ENCODE measurements at places on chromosomes 7 and 10. TPM values are rescaled to one million over a fixed set of nuclear protein-coding genes. Genes with fewer than 3 reads are reported as not detected.

DNA sequence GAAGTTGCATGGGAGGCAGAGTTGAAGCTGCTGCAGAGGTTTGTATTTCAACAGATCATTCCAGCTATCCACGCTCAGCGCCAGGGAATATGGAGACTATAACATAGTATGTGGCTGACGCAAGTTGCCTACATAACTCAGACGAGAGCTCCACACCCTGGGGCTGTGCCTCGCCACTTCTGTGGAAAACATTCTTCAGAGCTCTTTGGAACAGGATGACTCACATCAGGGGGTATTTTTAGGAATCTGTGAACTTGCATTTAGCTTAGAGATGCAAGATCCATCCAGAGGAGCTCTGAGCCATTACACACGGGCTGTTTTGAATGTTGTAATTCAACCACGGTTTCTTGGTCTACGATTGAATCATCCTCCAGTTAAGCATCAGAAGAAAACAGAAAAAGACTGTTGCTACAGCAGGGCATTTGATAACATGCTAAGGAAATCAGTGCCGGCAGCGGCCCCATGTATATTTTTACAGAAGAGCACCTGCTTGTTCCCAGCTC lies 481.5 kb upstream of the AKR1E2 start:
- H3K27ac ChIP-seq = peak overlapping the region; percentile 6
- peaks cover 15% of the 10 kb centered on the region for H3K4me1 ChIP-seq
- DNase-seq = no peak
- no peaks in the 10 kb centered on the region for H3K36me3 ChIP-seq
- H3K27me3 ChIP-seq = peaks cover 4% of the 10 kb centered on the region

PTPN20 gene
- total RNA-seq = not detected

DNA sequence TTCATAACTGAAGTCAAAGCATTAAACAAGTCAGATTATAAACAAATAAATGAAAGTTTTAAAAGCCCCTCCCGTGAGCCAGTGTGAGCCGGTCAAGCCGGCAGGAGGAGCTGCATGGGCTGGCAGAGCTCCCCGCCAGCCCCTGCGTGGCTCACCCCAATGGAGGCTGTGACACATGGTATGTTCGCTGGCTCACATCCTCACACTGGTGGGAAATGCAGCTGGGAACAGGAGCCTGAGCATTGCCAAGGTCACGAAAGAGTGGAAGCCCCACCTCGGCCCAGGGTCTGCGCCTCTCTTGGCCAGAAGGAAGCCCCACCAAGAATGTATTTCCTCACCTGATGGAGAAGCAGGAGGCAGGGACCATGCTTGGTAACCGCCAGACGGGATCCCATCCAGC lies 261.7 kb upstream of the TCERG1L start:
- H3K4me3 ChIP-seq = no peak overlapping the region
- no peaks in the 10 kb centered on the region for H3K27me3 ChIP-seq
- H3K4me1 ChIP-seq = no peaks in the 10 kb centered on the region
- H3K36me3 ChIP-seq = no peaks in the 10 kb centered on the region

DNA sequence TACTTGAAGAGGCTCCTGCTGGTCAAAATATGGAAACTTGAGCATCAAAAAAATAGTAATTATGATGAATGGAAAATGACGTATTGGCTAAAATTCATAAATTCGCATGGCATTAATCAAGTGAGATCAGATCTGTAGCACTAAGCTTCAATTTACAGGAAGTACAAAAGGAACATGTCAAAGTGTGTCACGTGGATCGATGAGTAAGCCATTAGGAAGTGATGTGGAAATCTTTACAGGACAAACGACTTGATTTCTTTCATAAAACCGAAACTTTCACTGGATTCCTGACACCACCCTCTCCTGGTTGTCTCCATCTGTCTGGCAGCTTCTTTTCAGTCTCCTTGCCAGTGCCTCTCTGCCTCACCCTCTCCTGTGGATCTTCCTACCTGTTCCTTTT lies 25.8 kb downstream of the AKR1C8 start:
- H3K4me1 ChIP-seq = no peaks in the 10 kb centered on the region
- no peak overlapping the region for H3K4me3 ChIP-seq
- H3K27me3 ChIP-seq = peaks cover 2% of the 10 kb centered on the region
- H3K36me3 ChIP-seq = no peaks in the 10 kb centered on the region

DNA sequence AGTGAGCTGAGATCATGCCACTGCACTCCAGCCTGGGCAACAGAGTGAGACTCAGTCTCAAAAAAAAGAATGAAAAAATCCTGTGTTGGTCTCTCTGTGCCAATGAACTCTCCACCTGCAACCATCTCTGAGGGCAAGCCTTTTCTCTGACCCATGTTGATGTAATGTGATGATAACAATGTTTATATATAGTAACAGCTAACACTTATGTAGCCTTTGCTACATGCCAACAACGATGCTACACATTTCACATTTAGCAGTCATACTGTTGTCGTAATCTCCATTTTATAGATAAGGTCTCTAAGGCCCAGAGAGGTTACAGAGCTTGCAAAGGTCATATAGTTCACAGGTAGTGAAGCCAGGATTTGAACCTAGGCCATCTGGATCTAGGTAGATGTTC lies 11.5 kb downstream of the COX15 start:
- no peak overlapping the region for H3K27ac ChIP-seq
- no peak overlapping the region for H3K4me3 ChIP-seq
- DNase-seq = no peak

- H3K27ac ChIP-seq = no peak overlapping the region
- H3K27me3 ChIP-seq = peaks cover 11% of the 10 kb centered on the region
- no peaks in the 10 kb centered on the region for H3K36me3 ChIP-seq
- peaks cover 6% of the 10 kb centered on the region for H3K4me1 ChIP-seq
- DNase-seq = no peak
Observed at GRCh38 chr10:84012831-84013458, 126.4 kb upstream of the GHITM start.

- H3K4me1 ChIP-seq = peaks cover 38% of the 10 kb centered on the region
- H3K4me3 ChIP-seq = no peak overlapping the region
- no peak for DNase-seq
- H3K36me3 ChIP-seq = no peaks in the 10 kb centered on the region
Observed at GRCh38 chr10:24446739-24447138, 237.8 kb downstream of the KIAA1217 start.

DNA sequence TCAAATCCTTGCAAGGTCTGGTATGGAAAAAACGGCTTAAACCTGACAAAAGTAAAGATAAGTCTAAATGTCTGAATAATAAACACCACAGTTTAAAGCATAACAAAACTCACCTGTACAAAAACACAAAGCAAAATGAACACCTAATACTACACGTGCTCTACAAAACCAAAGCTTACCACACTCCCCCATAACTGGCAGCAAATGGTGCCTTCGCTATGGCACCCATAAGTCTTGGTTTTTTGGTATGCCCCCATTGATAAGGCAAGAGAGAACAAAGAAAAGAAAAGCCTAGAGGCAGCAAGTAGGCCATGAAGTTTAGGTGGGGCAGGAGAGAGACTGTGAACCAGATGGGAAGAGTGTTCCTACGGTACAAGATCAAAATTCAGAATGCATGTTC lies 34.2 kb downstream of the PDZD8 start:
- no peaks in the 10 kb centered on the region for H3K27me3 ChIP-seq
- H3K4me1 ChIP-seq = peaks cover 30% of the 10 kb centered on the region
- peak overlapping the region; percentile 31 for H3K27ac ChIP-seq
- peaks cover 8% of the 10 kb centered on the region for H3K36me3 ChIP-seq
- H3K4me3 ChIP-seq = no peak overlapping the region
- no peak for DNase-seq

DNA sequence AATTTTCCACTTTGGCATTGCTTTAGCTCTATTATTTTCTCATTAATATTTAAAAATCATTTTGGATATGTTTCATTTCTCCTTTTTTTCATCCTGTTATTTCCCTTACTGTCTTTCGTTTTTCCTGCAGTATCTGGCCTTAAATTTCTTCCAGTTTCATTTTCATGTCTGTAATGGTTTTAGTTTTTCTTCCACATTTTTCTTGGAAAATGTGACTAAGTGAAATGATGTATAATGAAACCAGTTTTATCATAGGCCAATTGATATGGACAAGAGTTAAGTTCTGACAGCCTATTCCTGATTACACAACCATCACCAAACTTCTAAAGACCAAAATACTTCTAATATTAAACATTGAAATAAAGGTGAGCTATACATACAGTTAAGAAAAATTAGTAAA lies 158.5 kb downstream of the LHFPL3 start:
- no peak overlapping the region for H3K27ac ChIP-seq
- peaks cover 3% of the 10 kb centered on the region for H3K27me3 ChIP-seq
- no peaks in the 10 kb centered on the region for H3K4me1 ChIP-seq
- no peaks in the 10 kb centered on the region for H3K36me3 ChIP-seq
- no peak for DNase-seq
- no peak overlapping the region for H3K4me3 ChIP-seq

DNA sequence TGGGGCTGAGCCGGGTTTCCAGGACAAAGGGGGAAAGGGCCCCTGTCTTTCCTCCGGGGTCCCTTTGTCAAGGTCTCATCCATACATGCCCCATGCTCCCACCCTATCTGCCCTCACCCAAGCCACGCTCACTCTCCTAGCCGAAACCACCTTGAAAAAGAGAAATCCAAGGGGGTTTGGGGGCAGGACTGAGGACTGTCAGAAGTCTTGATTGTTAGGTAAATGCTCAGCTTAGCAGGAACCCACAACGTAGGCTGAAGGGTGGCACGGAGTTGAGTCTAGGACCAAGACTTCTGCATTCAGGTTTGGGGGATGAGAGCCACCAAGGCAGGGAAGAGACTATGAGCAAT lies 719 bp upstream of the PGAM2 start:
- no peak for DNase-seq
- H3K36me3 ChIP-seq = peaks cover 7% of the 10 kb centered on the region
- no peak overlapping the region for H3K27ac ChIP-seq
- no peaks in the 10 kb centered on the region for H3K4me1 ChIP-seq
- H3K27me3 ChIP-seq = no peaks in the 10 kb centered on the region

FOXK1 gene
- 37.9 TPM for total RNA-seq

GPR37 gene
- total RNA-seq = not detected

DNA sequence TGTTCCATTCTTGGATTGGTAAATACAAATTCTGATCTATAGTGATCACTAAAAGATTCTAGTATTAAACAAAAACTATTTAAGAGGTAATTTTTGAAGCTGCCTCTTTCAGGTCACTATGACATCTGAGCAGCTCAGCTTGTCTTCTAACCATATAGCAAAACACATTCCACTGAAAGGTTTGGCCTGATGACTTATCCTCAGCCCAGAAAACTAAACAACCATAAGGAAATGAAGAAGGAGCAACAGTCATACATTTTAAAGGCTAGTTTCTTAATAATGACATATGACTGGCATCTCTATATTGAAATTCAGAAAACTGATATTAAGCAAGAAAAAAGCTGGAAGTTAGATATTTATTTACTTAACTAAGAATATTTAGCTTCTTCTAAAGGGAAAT lies 24.6 kb downstream of the NT5C2 start:
- no peak overlapping the region for H3K4me3 ChIP-seq
- H3K4me1 ChIP-seq = no peaks in the 10 kb centered on the region
- H3K36me3 ChIP-seq = peaks cover 27% of the 10 kb centered on the region
- DNase-seq = no peak
- H3K27me3 ChIP-seq = no peaks in the 10 kb centered on the region
- no peak overlapping the region for H3K27ac ChIP-seq

GRCh38 chr10:72330069-72330426 lies 24.7 kb downstream of the DNAJB12 start:
- DNase-seq = no peak
- H3K4me1 ChIP-seq = peaks cover 78% of the 10 kb centered on the region
- no peaks in the 10 kb centered on the region for H3K27me3 ChIP-seq
- H3K27ac ChIP-seq = peak overlapping the region; percentile 90

DNA sequence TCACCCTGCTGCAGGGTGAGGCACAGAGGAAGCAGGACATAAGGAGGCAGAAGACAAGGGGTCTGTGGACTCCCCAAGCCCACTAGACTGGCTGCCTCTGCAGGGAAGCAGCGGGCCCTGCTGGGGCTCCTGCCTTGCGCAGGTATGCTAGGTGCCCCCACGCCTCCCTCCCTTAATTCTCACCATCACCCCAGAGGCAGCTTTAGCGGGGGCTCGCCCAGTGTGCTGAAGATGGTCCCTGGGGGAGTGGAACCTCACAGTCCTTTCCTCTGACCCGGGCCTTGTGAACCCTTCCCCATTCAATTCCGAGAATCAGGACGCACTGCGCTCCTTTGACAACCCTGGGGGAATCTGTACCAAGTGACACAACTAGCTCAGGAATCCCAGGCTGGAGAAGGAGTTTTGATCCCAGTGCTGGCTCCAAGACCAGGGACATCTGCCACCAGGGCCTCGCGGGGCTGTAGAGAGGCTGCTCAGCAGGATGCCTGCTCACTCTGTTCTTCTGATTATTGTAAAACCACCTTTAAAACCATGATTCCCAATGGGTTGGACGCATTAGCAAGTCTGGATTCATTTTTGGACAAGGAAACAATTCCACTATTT lies 468.4 kb downstream of the TCERG1L start:
- H3K27me3 ChIP-seq = no peaks in the 10 kb centered on the region
- H3K36me3 ChIP-seq = no peaks in the 10 kb centered on the region
- no peak overlapping the region for H3K4me3 ChIP-seq
- no peaks in the 10 kb centered on the region for H3K4me1 ChIP-seq
- H3K27ac ChIP-seq = no peak overlapping the region

UNCX gene
- not detected for total RNA-seq

SH2B2 gene
- 2.1 TPM for total RNA-seq

TECPR1 gene
- 49.1 TPM for total RNA-seq

DNA sequence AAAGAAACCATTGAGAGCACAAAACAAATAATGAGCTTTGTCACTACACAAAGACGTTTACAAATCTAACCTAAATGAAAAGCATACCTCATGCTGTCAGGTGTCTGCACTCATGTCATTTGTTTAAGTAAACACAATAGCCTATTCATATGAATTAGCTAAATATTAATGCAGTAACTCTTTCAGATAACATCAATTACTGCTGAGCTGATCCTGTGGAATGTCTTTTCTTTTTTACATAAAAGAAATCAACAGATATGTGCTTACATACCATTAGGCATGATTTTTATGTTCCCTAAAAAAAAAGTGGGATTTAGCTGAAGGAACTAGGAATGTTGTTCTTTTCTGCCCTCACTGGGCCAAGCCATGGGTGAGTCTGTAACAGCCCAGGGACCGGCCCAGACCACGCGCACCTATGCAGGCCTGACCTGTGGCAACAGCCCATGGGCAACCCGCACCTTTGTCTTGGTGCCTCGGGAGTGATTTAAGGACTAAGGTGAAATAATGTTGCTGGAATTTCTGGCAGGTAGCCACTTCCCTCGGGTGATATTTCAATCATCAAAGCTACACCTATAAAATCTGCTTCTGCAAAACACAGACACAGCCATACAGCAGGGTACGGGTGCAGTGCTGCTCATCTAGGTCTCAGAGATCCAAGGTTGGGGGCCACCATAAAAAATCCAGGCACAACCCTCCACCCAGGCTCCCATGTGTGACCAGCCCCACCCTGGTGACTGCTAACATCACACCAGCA lies 44.6 kb downstream of the FGFR2 start:
- no peaks in the 10 kb centered on the region for H3K36me3 ChIP-seq
- H3K27ac ChIP-seq = no peak overlapping the region
- no peak overlapping the region for H3K4me3 ChIP-seq
- no peaks in the 10 kb centered on the region for H3K4me1 ChIP-seq
- peaks cover 2% of the 10 kb centered on the region for H3K27me3 ChIP-seq

TMEM130 gene
- total RNA-seq = 0.42 TPM

GRCh38 chr10:72348282-72348681 lies 6.4 kb downstream of the DNAJB12 start:
- H3K27ac ChIP-seq = no peak overlapping the region
- H3K27me3 ChIP-seq = no peaks in the 10 kb centered on the region
- H3K36me3 ChIP-seq = peaks cover 14% of the 10 kb centered on the region
- peaks cover 33% of the 10 kb centered on the region for H3K4me1 ChIP-seq
- no peak for DNase-seq
